ENCODE measurements at places on chromosomes 2 and 18.

DNA sequence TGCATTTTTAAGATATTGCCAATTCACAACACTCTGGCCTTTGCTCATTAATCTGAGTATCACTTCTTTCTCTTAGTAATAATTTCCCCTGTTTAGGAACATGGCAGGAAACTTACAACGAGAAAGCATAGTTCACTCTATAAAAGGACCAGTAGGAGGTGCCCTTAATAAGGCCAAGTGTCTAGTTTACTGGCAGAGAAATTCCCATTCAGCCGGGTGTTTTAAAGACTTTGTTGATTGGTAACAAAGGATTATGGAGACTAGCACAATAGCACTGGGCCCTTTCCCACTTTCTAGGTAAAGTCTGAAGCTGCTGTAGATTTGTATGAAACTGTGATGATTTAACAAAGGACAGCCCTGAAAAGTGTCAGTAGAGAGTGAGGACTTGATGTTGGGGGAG is 3.1 kb downstream of the DCC start:
- no peak for DNase-seq

DNA sequence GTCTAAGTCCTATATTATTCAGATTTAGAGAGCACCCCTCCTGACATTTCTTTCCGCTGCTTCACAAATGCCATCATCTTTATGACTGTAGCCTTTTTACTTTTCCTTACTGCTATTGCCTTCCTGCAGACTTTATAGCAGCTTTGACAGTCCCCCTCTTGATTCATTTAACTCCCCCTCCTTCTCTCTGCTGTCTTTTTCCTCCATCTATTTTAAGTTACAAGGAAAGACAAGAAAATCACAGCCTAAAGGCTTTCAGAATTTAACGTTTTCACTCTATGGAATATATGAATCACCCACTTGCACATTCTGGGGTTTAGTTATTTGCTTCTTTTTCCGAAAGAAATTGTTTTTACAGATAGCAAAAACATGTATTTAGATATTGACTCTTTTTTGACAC is 183.4 kb upstream of the SETBP1 start:
- no peak for DNase-seq

GRCh38 chr2:239318790-239319661 is 81.8 kb downstream of the HDAC4 start:
- no peak for DNase-seq

DNA sequence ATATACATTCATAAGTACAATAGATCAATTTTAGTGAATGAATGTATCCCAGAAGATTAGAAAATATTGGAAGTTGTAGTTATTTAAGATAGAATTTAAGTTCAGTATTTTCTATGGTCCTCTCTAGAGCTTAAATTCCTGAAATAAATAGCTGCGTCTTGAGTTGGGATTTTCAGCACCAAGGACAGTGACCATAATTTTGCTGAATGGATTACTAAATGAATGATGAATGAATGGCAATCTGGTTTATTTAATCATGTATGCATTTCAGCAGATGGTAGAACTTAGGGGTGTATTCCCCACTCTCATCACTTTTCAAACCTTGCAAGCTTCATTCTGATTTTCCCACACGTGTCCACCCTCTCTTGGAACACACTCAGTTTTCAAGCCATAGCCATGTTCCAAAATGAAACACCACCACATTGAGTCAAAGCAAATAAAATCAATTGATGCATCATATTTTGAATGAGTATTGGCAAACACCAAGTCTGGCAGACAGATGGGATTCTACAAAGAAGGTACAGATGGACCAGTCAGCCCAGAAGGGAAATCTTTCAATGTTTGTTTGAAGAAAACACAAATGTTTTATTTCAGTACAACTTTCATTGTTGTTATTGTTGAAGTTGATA is 362.2 kb upstream of the NXPH2 start:
- DNase-seq, result no peak

DNA sequence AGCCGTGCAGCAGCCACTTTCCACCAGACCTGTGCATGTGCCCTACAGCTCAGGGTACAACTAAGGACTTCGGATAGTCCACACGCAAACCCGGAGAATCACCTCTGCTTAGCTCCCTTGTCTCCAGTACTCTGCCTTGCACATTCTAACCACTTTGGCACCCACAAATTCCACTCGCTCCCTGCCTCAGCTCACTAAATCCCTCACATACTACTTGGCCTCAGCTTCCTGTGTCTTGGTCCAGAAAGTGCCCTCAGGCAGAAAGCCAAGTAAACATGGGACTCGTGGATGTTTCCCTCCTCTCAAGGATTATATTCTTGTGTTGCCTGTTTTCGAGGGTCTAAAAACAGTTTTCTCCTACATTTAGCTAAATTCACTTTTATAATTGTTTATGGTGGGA is 157.8 kb upstream of the DAPL1 start:
- no peak for DNase-seq

DNA sequence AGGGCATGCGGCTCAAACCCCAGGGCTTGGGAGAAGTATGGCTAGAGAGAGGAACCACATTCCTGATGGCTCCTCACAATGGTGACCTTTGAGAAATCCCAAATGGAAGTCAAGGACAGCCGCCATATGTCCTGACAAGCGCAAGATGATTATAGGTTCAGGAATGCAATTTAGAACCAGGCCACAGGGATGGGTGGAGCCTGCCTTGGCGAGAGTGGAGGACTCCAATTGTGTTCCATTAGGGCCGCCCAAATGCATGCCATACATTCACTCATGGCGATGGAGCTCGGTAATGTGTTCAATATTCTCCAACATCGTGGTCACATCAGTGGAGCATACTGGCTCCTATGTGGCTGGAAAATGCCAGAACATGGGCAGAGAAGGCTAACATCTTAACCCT is 662.9 kb upstream of the ID2 start:
- DNase-seq, result no peak

- no peak for DNase-seq
Measured at GRCh38 chr2:197705912-197706838, 1.0 kb downstream of the MARS2 start.

GRCh38 chr2:3130889-3131635 is 246.6 kb downstream of the EIPR1 start:
- no peak for DNase-seq

DNA sequence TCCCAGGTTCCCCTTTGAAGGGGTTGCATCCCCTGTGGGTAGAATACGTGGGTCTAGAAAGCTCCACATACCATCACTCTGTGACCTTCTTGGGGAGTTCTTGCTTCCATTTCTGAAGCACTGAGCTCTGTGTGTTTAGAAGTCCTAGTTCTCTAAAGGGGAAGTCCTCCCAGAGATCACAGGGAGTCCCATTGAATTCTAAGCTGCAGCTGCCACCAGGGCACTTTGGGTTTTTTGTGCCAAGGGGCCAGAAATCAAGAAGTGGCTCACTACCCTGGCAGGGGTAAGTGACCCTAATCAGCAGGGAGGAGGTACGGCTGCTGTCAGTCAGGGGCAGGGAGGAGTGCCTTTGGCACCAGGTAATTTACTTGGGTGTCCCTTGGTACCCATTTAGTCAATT is 70.9 kb downstream of the EHD3 start:
- no peak for DNase-seq

DNA sequence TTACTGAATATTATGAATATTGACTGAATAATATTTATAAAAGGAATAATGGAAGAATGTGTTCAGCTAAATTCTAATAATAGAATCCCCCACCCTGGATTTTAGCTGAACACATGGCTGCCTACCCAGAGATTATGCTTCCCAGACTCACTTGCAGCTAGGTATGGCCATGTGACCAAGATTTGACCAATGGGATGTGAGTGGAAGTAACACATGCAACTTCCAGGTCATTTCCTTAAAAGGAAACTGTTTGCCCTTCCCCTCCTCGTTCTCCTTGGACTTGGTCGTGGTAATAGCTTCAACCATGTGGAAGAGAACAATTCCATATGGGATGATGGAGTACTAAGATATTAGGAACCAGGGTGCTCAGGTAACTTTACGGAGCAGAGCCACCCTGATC is 47.8 kb downstream of the KIAA2012 start:
- DNase-seq, result no peak

DNA sequence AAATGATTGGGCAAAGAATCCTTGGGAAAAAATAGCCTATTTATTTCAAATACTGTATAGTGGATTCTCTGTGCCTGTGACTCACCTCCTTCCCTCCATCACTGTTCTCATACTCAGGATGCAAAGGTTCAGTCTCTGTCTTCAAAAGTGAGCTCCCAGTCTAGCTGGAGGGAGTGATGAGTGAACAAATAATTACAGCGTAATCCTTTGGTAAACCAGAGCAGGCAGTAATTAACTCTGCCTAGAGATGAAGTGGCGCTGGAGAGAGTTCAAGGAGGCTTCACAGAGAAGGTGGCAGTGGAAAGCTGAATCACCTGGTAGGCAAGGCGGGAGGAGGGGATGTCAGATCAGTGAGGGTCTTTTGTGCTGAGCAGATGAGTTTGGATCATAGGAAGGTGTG is 6.5 kb downstream of the DGUOK start:
- no peak for DNase-seq

GRCh38 chr18:33076601-33077000 is 303.8 kb upstream of the KLHL14 start:
- DNase-seq, result no peak

DNA sequence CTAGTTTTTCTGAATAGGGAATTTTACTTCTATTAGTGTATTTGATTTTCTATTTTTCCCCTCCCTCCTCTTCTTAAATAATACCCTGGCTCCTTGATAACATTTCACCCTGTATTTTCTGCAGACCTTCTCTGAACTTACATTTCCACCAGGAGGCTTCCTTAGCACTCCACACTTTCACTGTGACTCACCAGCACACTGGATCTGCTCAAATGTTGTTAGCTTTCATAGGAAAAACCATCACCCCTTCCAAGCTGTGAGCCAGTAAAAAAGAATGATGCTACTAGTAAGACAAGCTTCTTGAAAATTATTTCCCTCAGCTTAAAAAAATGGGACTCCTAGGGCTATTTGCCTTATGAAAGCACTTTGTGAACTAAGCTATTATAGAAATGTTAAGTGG is 16.1 kb downstream of the SUPT7L start:
- DNase-seq, result no peak

DNA sequence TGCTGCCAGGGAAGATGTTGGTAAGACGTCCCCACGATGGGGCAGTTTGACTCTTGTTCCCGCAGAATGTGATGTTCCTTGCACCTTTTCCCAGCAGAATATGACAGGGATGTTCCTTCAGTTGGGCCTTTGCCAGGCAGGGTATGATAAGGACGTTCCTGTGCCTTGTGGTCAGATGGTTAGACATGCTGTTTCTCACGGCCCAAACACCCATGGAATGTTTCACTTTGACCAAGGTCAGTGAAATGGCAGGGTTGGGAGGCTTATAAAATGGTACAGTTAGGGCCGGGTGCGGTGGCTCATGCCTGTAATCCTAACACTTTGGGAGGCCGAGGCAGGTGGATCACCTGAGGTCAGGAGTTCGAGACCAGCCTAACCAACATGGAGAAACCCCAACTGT is 40.3 kb upstream of the YPEL5 start:
- DNase-seq, result no peak

DNA sequence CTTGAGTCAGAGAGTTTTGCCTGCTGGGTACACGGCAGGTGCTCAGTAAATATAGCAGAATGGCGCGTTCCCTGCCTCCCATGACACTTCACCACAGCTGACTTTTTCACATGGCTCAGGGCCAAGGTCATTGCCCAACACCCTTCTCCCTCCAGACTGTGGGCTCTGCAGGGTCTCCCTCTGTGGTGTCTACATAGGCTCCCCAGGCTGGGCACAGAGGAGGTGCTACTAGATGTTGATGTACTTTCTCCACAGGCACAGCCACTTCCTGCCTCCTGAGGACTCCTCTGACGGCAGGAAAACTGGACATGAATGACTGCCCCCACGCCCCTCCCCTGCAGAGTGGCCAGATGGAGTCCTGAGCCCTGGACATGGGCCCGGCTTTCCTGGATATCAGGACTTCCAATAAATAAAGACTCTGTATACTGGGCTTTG is 4.2 kb downstream of the CHCHD5 start:
- DNase-seq, result no peak

DNA sequence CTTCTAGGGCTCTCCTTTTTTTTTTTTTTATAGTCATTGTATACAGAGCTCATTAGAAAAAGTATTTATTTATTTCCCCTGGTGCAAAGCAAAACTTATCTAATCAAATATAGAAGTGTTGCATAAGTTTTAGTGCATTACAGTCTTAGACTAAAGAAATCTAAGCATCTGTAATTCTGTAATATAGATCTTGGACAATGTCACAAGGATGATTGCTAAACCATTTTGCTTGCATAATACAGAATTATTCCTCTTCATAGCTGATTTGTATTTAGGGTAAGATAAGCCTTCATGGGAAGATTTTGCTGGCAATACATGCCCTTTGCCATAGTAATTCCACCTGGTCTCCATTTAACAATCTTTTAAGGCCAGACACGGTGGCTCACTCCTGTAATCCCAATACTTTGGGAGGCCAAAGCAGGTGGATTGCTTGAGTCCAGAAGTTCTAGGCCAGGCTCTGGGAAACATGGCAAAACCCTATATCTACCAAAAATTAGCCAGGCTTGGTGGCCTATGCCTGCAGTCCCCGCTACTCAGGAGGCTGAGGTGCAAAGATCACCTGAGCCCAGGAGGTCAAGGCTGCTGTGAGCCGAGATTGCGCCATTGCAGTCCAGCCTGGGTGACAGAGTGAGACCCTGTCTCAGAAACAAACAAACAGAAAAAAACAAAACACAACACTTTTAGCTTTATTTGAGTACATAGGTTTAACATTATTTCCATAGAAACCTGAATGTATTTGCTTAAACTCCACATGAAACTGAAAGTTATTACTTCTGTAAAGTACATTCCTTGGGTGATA is 2.2 kb upstream of the ACADL start:
- no peak for DNase-seq

- no peak for DNase-seq
Measured at GRCh38 chr2:39608686-39609441, 56.9 kb upstream of the TMEM178A start.

DNA sequence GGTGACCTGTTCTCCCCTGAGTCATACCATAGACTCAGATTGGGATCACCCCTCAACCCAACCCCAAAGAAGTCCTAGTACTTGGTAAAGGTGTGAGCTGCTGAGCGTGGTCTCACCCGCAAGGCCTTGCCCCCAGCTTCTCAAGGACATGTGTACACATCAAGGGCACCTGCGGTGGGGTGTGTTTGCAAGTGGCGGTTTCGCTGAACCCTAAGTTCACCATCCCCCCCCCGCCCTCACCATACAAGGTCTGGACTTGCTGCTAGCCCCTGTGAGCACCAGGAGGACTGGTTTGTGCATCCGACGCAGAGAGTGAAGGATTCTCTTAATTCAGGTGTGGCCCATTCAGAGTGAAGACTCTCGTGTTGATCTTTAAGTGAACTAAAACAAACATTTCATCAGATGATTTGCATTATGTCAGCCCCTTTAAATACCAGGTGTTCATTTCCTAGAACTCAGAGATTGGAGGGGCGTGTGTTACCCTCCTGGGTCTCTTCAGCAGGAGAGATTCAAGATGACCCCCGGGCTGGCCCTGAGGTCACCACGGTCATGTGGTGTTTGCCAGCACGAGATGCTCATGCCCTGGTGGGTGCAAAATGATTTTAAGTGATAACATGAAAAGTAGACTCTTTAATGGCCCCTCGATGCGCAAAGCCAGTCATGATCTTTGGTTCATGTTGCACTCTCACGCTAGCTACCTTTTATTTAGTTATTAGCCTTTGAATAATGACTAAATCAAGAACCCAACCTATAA is 27.8 kb downstream of the MTERF4 start:
- DNase-seq, result no peak
